GM03348 (cell line): ENCODE measurements at places on chromosomes 6 and 20.

- DNase-seq = no peak
These were observed 121.0 kb downstream of the QRSL1 start for GRCh38 chr6:106750142-106750918.

DNA sequence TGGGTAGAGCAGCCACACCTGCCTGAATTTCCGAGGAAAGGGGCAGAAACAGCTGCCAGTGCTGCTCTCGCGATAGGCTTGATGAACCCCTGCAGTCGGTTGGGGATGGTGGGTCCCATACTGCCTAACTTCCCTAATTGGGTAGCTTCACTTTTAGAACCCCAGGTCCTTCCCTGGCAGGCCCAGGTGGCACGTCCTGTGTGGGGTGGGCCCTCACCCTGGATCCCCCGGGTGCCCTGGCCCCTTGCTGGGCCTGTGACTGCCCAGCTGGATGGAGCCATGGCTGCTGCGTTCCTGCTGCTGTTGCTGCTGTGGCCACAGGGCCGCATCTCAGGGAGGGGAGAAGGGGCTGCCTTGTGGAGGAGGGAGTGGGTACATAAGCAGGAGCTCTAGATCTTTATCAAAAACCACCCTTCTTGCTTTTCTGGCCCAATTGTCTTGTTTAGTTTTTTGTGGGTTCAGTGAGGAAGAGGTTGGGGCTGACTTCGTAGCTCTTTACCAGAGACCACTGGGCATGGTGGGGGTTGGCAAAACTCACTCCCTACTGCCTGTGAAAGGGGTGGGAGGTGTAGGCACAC, 19.2 kb downstream of the TREML4 start:
- no peak for DNase-seq

DNA sequence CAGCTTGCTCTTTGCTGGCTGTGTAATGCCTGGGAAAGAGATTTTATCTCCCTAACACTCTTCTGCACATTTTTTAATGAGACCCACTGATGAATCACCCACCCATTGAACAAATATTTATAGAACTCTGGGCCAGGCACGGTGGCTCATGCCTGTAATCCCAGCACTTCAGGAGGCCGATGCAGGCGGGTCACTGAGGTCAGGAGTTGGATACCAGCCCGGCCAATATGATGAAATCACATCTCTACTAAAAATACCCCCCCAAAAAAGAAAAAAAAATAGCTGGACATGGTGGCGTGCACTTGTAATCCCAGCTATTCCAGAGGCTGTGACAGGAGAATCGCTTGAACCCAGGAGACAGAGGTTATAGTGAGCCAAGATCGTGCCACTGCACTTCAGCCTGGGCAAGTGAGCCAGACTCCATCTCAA, 82.1 kb upstream of the SIRPA start:
- peak; percentile 81 for DNase-seq

DNA sequence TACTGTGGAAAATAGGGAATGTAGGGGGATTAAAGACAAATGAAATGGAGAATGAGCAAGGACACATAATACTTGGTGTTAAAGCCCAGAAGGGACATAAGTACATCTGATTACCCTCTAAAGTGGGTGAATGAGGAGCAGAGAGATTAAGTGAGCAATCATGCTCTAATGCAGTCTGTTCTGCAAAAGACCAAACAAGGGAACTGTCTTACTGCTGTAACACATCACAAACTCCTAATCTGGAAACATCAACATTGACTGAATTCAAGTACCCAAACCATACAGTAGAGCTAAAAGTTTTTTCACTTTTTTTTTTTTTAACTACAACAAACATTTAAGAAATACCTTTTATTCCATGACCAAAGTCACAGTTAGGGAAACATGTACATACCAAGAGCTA, 19.3 kb upstream of the SLC17A4 start:
- no peak for DNase-seq
